ENCODE measurements at places on chromosomes 11 and 22. TPM values are rescaled to one million over a fixed set of nuclear protein-coding genes. Genes with fewer than 3 reads are reported as not detected.

Gene ZBTB16
- 167 TPM for total RNA-seq

Gene ARHGAP42
- total RNA-seq, result 31.1 TPM

Gene OR10A4
- not detected for total RNA-seq

Gene NDUFS8
- total RNA-seq, result 81.5 TPM

Gene KRTAP5-7
- not detected for total RNA-seq

Gene ADM
- total RNA-seq, result 350 TPM

Gene UQCC3
- total RNA-seq, result 4.2 TPM

Gene PATE4
- total RNA-seq, result not detected

Gene MGAT3
- 13.4 TPM for total RNA-seq

Gene CCDC87
- 0.17 TPM for total RNA-seq
